ENCODE measurements at places on chromosomes 4 and X.

GRCh38 chrX:72492499-72492898 is 80.1 kb downstream of the HDAC8 start:
- no peak for DNase-seq

GRCh38 chr4:105870963-105871362 is 24.3 kb upstream of the NPNT start:
- no peak for DNase-seq

- no peak for DNase-seq
Observed at GRCh38 chr4:26490111-26490959, at the start of gene CCKAR. Gene CCKAR (minus strand): TSS chr4:26490484. CDS start chr4:26490267, 217 bp downstream.

DNA sequence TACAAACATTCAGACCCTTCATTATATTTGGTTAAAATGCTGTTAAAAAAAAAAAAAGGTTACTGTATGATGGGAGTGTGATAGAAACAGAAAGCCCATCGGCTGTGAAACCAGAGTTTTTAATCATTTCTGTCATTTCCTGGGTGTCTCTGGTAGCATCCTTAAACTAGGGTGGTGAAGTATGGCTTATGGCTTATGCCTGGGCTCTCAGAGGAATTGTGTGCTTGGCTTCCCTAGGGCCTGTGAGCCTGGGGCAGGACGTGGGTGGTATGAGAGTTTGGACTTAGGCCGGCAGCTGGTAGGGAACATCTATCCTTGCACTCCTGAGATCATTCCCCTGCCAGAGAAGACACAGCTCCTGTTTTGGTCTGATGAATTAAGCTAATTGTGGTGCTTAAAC is 52.2 kb downstream of the DCUN1D4 start:
- no peak for DNase-seq

- no peak for DNase-seq
Observed at GRCh38 chr4:86847571-86847970, 1.6 kb downstream of the SLC10A6 start.

DNA sequence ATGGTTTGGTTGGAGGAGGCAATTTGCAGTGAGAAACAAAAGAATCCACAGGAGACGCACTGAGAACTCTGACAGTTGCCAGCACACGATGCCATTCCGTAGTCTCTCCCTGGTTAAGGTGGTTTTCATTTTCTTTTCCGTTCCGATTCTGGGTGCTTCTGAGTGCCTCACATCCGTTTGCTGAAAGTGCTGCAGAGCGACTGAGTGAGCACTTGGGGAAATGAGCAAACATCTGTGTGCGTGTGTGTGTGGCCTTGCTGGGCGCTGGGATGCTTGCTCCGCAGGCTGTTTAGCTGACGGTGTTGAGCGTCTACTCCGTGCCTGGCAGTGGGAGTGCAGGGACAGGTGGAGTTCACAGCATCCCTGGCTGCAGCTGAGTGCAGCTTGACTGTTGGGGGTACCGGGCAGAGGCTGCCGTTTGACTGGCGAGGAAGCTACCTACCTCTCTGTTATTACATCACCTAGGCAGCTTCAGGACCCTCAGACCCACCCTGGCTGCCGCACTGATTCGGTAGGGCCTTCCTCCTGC is 49.3 kb downstream of the SORCS2 start:
- no peak for DNase-seq

DNA sequence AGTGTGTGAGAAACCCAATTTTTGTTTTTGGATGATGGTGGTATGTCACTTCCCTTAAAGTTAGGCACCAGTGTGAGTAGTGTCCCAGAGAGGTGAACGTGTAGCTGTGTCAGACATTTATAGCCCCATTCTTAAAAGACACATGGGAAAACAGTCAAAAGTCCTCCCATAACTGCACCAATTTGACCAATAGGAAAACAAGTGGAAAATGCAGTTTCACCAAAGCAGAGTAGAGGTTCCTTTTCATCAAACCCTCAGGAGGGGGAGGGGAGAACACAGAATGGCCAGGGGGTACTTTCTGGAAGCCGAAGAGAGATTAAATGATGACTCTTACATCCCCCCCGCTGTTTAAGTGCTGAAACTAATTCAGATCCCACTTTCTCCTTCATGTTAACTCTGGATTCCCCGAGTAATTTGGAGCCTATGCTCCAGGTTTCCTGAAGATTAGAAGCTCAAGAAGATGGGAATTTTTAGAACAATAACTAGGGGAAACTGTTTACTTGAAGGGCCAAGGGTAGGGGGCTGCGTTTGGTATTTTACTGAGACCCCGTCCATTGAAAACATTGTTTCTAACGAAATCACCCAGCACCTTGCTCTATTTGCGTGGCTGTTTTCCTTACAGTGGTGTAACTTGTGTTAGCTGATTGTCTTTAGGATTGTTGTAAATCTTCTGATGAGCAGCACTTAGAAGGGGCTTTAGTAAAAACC is 2.1 kb upstream of the LEF1 start:
- no peak for DNase-seq

DNA sequence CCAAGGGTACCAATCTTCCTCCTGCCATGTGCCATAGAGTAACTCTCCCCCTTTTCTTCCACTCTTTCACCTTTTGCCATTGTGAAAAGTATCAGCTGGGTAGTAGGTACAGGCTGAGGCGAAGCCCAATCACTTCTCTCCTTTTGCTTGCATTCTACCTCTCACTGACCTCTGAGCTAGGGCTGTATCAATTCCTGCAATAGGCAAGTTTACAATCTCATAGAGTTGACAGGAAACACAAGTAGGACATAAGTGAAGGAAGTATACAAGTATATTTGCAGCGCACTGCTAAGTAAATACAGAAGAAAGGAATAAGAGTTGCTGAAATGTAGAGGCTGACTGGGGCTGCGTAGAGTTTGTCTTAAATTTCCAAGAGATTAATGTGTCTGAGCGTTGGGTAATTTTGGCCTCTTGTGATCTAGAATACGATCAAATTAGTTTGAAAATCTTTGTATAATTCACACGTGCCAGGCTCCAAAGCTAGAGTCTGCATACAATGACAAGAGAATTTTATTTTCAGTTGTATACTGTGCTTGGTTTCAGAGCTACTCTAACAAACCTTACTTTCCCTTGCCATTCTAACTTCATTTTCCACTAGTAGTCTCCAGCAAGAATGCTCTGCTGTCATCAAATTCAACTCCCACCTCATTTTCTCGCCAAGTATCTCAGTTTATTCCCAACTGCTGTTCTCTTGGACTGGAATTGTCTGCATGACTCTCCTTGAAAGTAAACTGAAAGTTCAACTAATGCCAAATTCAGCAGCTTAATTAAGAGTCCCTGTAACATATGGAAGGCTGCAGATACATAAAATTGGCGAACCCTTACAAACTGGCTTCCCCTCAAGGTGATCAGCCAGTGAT is 90.3 kb downstream of the ATP11C start:
- DNase-seq, result no peak

- peak; percentile 51 for DNase-seq
Observed at GRCh38 chr4:25925486-25926201, 11.6 kb downstream of the SMIM20 start.

- no peak for DNase-seq
Observed at GRCh38 chr4:11105715-11106114, 323.0 kb downstream of the HS3ST1 start.

GRCh38 chr4:53780736-53781400 is 189.6 kb upstream of the LNX1 start:
- no peak for DNase-seq

DNA sequence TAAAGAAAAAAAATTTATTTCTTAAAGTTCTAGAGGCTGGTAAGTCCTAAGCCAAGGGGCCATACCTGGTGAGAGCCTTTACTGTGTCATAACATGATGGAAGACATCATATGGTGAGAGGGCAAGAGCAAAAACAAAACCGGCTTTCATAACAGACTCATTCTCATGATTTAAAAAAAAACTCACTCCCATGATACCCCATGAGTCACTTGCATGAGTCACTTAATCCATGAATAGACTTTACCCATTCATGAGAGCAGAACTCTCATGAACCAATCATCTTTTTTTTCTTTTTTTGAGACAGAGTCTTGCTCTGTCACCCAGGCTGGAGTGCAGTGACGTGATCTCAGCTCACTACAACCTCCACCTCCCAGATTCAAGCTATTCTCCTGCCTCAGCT is 369.7 kb upstream of the DIAPH2 start:
- no peak for DNase-seq

- DNase-seq, result no peak
Observed at GRCh38 chr4:166435449-166435848, 562.4 kb downstream of the TLL1 start.

DNA sequence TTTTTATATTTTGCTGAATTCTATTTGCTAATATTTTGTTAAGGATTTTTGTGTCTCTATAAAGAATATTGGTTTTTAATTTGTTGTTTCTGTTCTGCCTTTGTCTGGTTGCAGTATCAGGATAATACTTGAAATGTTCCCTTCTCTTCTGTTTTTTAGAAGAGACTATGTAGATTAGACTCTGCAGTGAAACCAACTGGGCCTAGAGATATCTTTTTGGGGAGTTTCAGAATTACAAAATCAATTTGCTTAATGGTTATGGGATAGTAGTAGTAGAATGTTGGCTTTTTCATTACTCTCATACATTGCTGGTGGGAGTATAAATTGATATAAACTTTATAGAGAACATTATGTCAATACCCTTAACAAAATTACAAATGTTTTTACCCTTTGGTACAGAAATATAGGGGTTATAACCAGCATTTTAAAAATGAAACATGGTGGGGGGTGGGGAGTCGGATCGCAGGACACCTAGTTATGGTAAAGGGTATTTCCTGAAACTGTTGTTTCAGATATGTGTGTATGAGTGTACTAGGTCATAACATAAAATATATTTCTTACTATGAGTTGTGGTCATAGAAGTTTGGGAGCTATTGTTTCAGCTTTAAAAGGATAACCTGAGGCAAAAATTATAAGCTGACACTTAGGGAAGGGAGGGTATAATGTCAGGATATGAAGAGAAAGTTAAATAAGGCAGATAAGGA is 29.0 kb downstream of the CLOCK start:
- DNase-seq, result no peak

GRCh38 chr4:43709443-43709842 is 739.2 kb downstream of the KCTD8 start:
- no peak for DNase-seq

- DNase-seq, result no peak
Observed at GRCh38 chrX:116246261-116246660, 75.7 kb downstream of the AGTR2 start.

DNA sequence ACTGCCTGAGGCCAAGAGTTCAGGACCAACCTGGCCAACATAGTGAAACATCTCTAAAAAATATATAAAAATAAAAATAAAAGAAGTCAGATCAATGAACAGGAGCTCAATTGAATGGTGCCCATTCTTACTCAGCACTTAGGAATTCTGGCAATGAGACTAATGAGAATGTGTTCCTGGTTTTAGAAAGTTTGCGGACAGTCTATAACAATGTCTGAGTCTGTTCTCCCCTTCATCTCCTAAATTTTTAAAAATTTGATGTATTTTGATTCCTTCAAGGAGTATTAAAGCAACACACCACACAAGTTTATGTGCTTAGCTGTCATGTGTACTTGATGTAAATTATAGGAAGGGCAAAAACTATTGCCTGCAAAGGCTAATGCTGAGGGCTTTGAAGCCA is 30.6 kb upstream of the KCNIP4 start:
- DNase-seq, result no peak

DNA sequence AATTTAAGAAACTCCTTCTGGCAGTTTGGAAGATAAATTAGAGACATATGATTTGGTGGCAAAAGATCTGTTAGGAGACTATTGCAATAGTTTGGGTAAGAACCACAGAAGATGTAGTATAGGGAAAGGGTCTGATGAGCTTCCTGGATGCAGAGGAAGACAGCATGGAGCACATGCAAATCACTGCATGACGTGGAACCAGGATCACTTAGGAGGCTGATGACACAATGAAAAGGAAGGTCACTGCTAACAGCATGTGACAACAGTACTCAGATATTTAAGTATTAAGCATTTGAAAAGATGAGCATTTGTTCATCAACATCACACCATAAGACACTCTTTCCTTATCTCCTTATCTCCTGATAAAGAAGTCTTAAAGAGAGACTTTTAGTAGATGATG is 167.8 kb upstream of the LDB2 start:
- no peak for DNase-seq

DNA sequence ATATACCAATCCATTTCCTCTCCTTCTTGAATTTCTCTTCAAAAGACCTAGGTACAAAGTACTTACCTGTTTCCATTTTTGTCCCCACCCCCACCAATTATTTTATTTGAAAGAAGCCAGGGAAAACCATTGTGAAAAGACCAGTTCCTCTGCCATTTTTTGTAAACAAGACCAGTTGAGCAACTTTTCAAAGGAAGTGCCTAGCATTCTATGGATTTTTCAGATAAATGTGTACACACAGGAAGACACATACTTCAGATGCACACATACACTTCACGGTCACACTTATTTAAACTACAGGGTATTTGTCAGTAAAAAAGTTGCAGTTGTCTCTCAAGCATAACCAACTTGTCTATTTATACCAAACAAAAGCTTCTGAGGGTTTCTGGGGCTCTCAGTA is 587.2 kb upstream of the KLHL4 start:
- no peak for DNase-seq

- DNase-seq, result no peak
Observed at GRCh38 chr4:182893047-182893446, 24.1 kb downstream of the DCTD start.

- no peak for DNase-seq
Observed at GRCh38 chr4:85632981-85633380, 158.0 kb downstream of the ARHGAP24 start.

- peak; percentile 44 for DNase-seq
Observed at GRCh38 chr4:40688446-40689095, 58.9 kb upstream of the RBM47 start.

DNA sequence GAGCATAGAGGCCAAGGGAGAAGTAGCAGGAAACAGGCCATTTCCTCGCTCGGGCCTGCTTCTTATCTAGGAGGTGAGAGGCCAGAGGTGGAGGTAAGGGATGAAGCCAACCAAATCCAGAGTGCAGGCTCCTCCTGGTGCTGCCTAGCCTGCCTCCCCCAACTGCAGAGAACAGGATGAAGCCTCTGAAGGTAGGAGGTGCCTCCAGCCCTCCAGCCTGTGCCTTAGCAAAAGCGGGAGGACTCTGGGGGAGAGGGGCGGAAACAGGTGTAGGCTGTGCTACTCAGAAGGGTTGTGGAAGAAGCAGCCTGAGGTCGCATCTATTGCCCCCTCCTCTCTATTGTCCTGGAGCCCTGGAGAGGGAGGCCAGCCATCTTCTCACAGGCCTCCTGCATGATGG is 2.9 kb upstream of the MTM1 start:
- no peak for DNase-seq

DNA sequence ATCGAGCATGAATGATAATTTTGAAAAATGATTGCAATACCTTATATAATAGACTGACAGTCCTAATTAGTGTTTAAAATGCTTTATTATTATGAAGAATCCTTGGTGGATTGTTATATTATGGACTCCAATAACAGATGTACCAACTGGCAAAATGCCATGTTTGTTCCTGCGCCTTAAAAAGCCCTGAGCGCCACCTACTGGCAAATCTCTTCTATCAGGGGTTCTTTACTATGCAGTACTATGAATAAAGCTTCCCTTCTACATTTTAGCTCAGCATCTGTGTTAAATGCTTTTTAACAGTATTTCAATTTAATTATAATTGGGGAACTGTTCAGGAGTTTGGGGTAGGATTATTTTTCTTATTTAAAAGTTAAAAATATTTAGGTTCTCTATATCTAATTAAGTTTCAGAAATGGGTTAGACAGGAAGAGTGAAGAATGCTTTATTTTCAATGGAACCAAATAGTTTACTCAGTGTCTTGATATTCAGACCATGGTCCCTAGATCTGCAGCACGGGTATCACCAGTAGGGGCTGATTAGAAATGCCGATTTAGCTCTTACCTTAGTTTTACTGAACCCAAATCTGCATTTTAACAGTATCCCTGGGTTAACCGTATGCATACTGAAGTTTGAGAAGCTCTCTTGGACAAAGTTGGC is 20.0 kb downstream of the CFAP97 start:
- DNase-seq, result peak; percentile 82

- no peak for DNase-seq
Observed at GRCh38 chr4:7295911-7296660, 103.7 kb downstream of the SORCS2 start.
